ENCODE measurements at places on chromosomes 5 and 9. TPM values are rescaled to one million over a fixed set of nuclear protein-coding genes. Genes with fewer than 3 reads are reported as not detected.

Gene PCDHB7
- total RNA-seq: 0.59 TPM

GRCh38 chr5:14467886-14468285, 113.7 kb upstream of the OTULINL start:
- H3K36me3 ChIP-seq: peaks cover 4% of the 10 kb centered on the region
- no peak overlapping the region for H3K27ac ChIP-seq
- DNase-seq: no peak
- no peak overlapping the region for H3K4me3 ChIP-seq

DNA sequence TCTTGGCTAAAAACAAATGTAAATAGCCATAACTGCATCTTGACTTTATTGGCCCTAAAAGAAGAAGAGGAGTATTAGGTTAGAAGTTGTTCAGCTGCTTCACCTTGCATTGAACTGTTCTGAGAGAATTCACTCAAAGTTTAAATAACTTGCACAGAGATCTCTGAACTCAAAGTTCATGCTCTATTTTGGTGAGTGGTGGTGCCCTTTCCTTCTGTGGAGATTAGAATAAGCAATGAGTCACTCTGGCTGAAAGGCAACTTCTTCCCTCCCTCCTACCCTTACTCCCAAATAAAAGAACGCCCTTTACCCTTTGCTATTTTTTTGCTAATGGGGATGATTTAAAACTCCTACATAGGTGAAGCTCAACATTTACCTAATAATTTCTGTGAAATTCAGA, 48.9 kb downstream of the ERMP1 start:
- peaks cover 7% of the 10 kb centered on the region for H3K4me1 ChIP-seq
- peak overlapping the region; percentile 27 for H3K27ac ChIP-seq
- DNase-seq: no peak
- no peaks in the 10 kb centered on the region for H3K27me3 ChIP-seq
- no peak overlapping the region for H3K4me3 ChIP-seq

- no peak for DNase-seq
- H3K27me3 ChIP-seq: no peaks in the 10 kb centered on the region
- no peaks in the 10 kb centered on the region for H3K4me1 ChIP-seq
- no peak overlapping the region for H3K4me3 ChIP-seq
- H3K36me3 ChIP-seq: no peaks in the 10 kb centered on the region
Observed at GRCh38 chr9:98107926-98108325, 11.1 kb downstream of the TRIM14 start.

All from psoas muscle (tissue), 8 donors.